Ascending aorta (tissue), 2 donors: ENCODE measurements at places on chromosomes 5 and 9.

DNA sequence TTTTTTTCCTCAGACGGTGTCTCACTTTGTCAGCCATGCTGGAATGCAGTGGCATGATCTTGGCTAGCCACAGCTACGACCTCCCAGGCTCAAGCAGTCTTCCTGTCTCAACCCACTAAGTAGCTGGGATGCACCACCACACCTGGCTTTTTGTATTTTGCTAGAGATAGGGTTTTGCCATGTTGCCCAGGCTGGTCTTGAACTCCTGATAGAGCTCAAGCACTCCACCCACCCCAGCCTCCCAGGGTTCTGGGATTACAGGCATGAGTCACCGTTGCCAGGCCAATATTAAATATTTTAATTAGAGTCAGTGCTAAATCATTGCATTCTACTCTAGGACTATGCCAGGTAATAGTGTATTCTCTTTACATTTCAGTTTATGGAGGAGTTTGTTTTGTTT is 41.5 kb downstream of the UBE2R2 start:
- no peak overlapping the region for H3K4me3 ChIP-seq
- H3K27ac ChIP-seq: no peak overlapping the region
- no peaks in the 10 kb centered on the region for H3K27me3 ChIP-seq
- no peaks in the 10 kb centered on the region for H3K4me1 ChIP-seq

DNA sequence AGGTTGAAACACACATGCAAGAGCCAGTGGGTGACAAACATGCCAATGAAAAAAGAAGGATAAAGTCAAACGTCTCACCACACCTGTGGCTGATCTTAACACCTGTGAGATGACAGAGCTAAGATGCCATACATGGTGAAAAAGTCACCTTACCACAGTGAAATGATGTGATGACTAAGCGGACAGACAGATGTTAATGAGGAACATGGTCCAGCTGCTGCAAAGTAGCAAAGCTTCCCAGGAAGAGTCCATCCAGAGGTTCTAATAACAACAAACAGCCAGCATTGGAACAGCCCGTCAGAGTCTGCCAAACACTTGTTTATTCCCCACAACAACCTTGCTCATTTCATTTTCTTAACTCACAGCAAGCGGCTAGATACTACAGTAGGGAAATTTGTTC is 1.9 kb downstream of the KIAA1191 start:
- H3K36me3 ChIP-seq: peaks cover 9% of the 10 kb centered on the region
- H3K27me3 ChIP-seq: no peaks in the 10 kb centered on the region
- no peak overlapping the region for H3K27ac ChIP-seq
- peaks cover 9% of the 10 kb centered on the region for H3K4me1 ChIP-seq
- no peak overlapping the region for H3K4me3 ChIP-seq

DNA sequence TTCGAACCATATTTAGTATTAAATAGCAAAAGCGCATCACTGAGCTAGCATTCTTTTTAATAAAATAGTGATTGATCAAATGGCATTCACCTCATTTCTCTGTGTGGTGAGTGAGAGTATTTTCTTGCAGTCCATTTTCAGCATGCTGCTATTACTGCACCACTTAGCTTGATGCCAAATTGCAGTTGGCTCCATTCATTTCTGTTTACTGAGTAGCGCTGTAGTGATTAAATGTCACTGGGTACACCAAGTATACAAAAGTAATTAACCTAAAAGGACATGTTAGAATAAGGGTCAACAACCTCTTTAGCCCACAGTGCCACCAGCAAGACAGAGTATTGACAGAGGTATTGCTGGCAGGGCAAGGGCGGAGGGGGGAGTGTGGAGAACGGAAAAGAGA is 122.0 kb downstream of the TLE4 start:
- H3K27me3 ChIP-seq: no peaks in the 10 kb centered on the region
- no peak for DNase-seq
- H3K4me1 ChIP-seq: no peaks in the 10 kb centered on the region
- H3K36me3 ChIP-seq: no peaks in the 10 kb centered on the region

DNA sequence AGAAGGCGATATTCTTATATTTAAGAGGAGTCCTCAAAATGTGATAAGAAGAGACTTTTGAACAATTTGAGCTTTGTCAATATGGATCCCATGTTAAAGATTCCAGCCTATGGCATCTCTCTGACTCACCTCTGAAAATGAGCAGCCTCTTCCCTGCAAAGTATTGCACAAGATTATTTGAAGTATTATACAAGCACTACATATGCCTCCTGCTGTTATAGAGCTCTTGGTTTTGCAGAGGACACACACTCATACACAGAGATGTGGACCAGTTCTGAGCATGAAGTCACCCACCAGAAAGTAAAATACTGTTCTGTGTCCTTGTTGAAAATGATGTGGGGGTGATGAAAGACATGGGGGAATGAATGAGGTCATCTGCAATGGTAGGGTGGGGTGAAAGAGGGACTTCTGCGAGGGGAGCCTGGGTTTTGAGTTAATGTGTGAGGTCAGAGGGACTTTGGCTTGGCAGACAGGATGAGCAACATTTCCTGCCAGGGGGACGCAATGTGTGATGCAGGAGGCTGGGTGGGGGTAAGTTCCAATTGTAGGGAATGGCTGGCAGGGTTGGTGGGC is 25.8 kb downstream of the FBXL7 start:
- H3K27me3 ChIP-seq: no peaks in the 10 kb centered on the region
- peaks cover 4% of the 10 kb centered on the region for H3K4me1 ChIP-seq
- no peak for DNase-seq
- no peak overlapping the region for H3K4me3 ChIP-seq
- H3K27ac ChIP-seq: no peak overlapping the region
- no peaks in the 10 kb centered on the region for H3K36me3 ChIP-seq

DNA sequence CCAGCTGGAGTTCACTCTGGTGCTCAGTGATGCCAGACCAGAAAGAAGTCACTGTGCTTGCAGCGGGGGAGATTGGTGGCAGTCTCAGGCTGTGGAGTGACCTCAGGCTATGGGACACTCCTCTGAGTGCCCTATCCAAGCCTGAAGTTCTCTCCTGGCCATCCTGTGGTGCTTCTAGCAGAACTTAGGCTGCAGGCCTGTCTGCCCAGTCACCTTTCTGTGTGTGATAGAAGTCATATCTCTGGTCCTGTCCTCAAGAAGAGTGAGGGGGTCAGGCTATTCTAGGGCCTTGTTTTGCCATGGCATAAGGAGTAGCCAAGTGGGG is 9.3 kb downstream of the PDLIM4 start:
- no peaks in the 10 kb centered on the region for H3K27me3 ChIP-seq
- peak overlapping the region; percentile 94 for H3K27ac ChIP-seq
- H3K4me1 ChIP-seq: peaks cover 34% of the 10 kb centered on the region

GRCh38 chr5:158654415-158654814 is 445.3 kb downstream of the EBF1 start:
- no peaks in the 10 kb centered on the region for H3K27me3 ChIP-seq
- H3K4me3 ChIP-seq: no peak overlapping the region
- H3K4me1 ChIP-seq: no peaks in the 10 kb centered on the region
- no peak overlapping the region for H3K27ac ChIP-seq
- no peaks in the 10 kb centered on the region for H3K36me3 ChIP-seq

DNA sequence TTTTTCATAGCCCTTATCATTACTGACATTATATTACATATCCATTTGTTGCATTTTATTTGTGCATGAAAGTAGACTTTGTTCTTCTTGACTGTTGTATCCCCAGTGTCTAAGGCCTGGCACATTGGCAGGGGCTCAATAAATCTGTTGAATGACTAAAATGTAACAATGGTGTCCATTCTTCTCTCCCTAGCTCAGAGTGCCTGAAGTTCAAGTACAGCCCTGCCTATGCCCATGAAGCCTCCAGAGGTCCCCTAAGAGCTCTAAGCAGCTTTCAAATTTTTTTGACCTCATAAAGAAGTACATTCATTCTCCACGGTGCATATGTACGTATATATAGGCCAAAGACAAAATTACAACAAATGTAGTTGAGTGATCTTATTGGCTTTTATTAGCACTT is 4.2 kb upstream of the BSPRY start:
- H3K27ac ChIP-seq: no peak overlapping the region
- H3K36me3 ChIP-seq: no peaks in the 10 kb centered on the region
- peaks cover 5% of the 10 kb centered on the region for H3K27me3 ChIP-seq
- DNase-seq: no peak
- H3K4me3 ChIP-seq: no peak overlapping the region
- H3K4me1 ChIP-seq: peaks cover 9% of the 10 kb centered on the region

- H3K4me1 ChIP-seq: peaks cover 11% of the 10 kb centered on the region
- H3K36me3 ChIP-seq: no peaks in the 10 kb centered on the region
- no peak overlapping the region for H3K4me3 ChIP-seq
- no peak overlapping the region for H3K27ac ChIP-seq
- no peak for DNase-seq
- no peaks in the 10 kb centered on the region for H3K27me3 ChIP-seq
These were observed 67.4 kb downstream of the CARTPT start for GRCh38 chr5:71786337-71787055.

GRCh38 chr5:138386290-138386689 is 33.8 kb downstream of the KDM3B start:
- no peak overlapping the region for H3K27ac ChIP-seq
- DNase-seq: no peak
- no peak overlapping the region for H3K4me3 ChIP-seq
- H3K4me1 ChIP-seq: no peaks in the 10 kb centered on the region
- H3K36me3 ChIP-seq: peaks cover 66% of the 10 kb centered on the region

- no peak for DNase-seq
- no peak overlapping the region for H3K4me3 ChIP-seq
- peaks cover 3% of the 10 kb centered on the region for H3K4me1 ChIP-seq
- no peak overlapping the region for H3K27ac ChIP-seq
These were observed 5.0 kb upstream of the CARD19 start for GRCh38 chr9:93091056-93091452.
